ENCODE measurements at places on chromosomes 7 and 10.

- DNase-seq, result no peak
Observed at GRCh38 chr7:87100326-87100725, 40.9 kb upstream of the ELAPOR2 start.

GRCh38 chr10:48459270-48460150 lies 145.4 kb downstream of the ARHGAP22 start:
- no peak for DNase-seq

DNA sequence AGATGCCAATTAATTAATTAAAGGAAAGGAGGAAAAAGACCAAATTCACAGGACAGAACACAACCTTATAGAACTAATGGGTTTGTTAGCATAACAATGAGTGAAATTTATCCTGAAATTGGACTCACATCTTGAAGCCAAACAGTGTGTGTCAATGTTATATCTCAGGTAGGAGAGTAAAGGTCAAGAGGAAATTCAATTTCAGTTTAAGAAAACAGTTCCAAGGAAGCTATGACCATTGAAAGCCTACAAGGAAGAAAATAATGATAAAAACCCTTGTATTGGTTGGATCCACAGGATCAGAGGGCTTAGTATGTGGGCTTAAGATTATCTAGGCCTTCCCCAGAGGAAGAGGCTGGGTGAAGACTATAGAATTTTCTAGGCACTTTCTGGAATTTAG lies 198.9 kb upstream of the AOAH start:
- DNase-seq, result no peak

- DNase-seq, result no peak
Observed at GRCh38 chr10:55183993-55184392, 383.0 kb upstream of the PCDH15 start.

GRCh38 chr7:20404320-20404719 lies 73.6 kb downstream of the ITGB8 start:
- no peak for DNase-seq

DNA sequence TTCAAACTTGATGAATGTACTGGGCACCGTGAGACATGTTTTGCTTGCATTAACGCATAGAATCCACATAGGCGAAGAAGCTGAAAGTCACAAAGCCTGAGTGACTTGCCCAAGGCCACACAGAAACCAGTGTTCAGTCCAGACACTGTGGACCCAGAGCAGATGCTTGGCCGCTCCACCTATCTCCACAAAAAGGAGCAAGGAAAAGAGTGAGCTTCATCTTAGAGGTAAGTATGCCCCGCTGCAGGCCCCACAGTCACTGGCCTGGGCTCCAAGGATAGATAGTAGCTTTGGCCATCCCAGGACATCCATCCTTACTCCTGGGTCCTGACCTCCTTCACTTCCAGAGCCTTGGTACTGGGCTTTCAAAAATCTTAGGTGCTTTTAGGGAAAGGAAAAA lies 60.1 kb upstream of the SAMD8 start:
- DNase-seq, result no peak

DNA sequence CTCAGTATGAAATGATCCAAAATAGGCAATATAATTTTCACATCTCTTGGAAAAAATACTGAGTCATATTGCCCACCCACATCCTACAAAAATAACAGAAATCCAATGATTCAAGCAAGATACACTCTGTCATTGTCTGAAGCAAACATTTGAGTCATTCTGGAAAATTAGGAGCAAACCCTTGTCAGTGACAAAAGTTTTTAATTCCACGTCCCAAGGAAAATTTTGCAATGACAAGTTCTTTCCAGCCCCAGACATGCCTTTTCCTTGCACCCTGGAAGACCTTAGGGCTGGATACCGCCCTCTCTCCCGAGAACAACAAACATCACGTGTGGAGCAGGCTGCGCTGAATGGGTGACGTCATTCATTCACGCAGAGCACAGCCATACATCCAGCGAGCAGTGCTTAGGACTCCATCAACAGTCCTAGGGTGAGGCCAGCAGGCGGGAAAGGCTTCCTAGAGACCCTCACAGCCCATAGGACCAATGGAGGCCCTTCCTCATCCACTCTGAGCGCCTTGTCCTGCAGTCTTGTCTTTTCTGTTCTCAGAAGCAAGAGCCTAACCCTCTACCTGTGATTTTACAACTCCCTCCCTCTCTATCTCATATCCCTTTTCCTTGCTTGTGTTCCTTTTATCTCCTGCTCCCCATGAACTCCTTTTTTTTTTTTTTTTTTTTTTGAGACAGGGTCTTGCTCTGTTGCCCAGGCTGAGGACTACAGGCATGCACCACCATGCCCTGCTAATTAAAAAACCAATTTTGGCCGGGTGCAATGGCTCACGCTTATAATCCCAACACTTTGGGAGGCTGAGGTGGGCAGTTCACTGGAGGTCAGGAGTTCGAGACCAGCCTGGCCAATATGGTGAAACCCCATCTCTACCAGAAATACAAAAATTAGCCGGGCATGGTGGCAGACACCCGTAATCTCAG lies 23.5 kb upstream of the KDM7A start:
- DNase-seq, result no peak

Measured in brain pericyte (primary cell).